Activated CD4-positive, alpha-beta T cell treated with anti-CD3 and anti-CD28 coated beads, Interleukin-2, amount 10 ng/mL, durations not matched to agents 24 days and 14 days (primary cell): ENCODE measurements at places on chromosomes 13 and 19.

DNA sequence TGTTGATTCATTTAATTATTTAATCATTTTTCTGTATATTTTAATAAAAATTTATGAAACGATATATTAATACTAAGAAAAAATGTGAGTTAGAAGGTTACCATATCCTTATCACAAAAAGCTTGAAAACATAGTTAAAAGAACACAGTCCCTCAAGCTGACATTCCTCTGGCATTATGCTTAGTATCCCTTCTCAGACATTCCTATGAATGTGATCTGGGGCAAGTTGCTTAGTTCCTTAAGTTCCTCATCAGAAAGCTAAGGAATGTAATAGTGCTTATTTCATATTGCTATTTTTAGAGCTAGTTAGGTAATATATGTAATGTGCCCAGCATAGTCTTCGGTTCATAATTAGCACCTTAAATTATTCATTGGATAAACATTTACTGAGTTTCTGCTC, 122.8 kb downstream of the MTUS2 start:
- no peak for DNase-seq

- DNase-seq, result no peak
Measured at GRCh38 chr13:76148926-76149325, 512.8 kb downstream of the LMO7 start.

GRCh38 chr13:87120476-87120875, 550.7 kb upstream of the SLITRK5 start:
- no peak for DNase-seq

GRCh38 chr13:103883698-103884097, 817.5 kb upstream of the SLC10A2 start:
- no peak for DNase-seq

DNA sequence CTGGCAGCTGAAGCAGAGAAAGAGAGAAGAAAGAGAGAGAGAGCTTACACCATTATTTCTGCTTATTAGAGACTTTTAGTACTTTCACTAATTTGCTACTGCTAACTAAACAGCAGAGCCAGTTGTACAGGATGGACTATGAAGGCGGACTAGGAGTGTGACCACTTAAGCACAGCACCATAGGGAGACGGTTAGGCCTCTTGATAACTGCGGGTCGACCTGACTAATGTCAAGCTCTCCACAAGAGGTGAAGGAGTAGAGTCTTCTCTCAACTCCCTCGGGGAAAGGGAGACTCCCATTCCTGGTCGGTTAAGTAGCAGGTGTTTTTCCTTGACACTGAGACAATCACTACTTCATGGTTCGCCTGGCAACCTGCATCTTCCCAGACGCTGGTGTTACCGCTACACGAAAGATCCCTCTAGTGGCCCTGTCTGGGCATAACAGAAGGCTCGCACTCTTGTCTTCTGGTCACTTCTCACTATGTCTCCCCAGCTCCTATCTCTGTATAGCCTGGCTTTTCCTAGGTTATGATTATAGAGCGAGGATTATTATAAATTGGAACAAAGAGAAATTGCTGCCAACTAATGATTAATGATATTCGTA, 5.3 kb upstream of the PSG7 start:
- no peak for DNase-seq
